ENCODE measurements at places on chromosomes 3 and 15. TPM values are rescaled to one million over a fixed set of nuclear protein-coding genes. Genes with fewer than 3 reads are reported as not detected.

DNA sequence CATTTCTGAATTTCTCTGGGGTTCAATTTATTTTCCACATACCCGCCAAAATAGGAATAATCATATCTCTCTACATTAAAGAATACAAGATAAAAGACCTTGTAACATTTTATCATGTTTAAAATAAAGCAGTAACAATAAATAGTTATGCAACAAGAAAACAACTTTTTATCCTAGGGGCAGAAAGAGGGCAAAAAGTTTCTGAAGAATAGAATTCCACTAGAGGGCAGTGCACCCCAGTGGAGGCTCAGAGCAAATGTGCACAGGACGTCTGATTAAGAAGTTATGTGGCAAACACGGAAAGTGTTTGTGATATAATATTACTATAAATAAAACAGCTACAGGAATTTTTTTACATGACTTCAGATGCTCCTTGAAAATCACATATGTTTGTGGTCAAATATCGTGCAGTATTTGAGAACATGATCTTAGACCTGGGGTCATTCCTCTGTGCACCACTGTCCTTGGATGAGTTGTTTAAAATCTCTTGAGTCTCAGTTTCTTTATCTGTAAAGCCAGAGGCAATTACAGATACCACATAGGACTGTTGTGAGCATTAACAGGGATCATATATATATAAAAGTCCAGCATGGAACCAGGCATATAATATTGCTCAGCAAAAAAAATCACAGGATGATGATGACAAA, 13.2 kb upstream of the PIK3R4 start:
- DNase-seq: no peak

GRCh38 chr15:76073554-76073953, 13.8 kb downstream of the TMEM266 start:
- no peak for DNase-seq

- DNase-seq: no peak
Measured at GRCh38 chr3:108985844-108986243, 32.2 kb upstream of the GUCA1C start.

KIF23 gene
- total RNA-seq: 1.8 TPM

NR2F2 gene
- total RNA-seq: 126 TPM
